Anterior cingulate cortex (tissue), 58 donors: ENCODE measurements at places on chromosomes 16 and 17.
A peak's percentile ranks its signal among the peaks of the same experiment; 100 is the strongest.

GRCh38 chr17:8189041-8189710 lies 804 bp downstream of the BORCS6 start:
- no peak for DNase-seq

DNA sequence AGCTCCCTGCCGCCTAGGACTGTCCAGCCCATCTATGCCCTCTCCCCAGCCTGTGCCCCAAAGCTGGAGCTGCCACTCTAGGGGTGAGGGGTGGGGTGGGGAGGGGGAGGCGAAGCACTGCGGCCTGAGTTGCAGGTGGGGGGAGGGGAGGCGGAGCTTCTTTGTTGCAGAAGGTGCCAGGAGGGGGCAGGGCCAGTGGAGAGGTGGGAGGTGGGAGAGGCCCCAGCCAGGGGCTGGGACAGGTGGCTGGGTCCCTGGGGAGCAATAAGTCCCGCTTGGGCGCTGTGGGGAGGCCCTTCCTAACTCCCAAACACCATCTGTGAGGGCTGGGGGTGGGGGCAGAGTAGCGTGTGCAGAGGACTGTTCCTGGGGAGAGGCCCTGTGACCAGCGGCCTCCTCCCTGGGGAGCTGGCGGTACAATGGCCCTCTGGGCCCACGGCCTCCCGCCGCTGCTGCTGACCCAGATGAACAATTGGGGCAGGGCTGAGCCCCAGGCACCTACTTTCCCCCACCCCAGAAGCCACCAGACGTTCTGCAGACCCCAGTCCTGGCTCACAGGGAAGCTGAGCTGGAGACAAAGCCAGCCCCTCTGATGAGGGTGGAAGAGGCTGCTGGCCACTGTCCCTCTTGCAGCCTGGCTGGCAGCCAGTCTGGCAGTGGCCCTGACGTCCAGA lies 2.2 kb upstream of the NTN3 start:
- DNase-seq = no peak

DNA sequence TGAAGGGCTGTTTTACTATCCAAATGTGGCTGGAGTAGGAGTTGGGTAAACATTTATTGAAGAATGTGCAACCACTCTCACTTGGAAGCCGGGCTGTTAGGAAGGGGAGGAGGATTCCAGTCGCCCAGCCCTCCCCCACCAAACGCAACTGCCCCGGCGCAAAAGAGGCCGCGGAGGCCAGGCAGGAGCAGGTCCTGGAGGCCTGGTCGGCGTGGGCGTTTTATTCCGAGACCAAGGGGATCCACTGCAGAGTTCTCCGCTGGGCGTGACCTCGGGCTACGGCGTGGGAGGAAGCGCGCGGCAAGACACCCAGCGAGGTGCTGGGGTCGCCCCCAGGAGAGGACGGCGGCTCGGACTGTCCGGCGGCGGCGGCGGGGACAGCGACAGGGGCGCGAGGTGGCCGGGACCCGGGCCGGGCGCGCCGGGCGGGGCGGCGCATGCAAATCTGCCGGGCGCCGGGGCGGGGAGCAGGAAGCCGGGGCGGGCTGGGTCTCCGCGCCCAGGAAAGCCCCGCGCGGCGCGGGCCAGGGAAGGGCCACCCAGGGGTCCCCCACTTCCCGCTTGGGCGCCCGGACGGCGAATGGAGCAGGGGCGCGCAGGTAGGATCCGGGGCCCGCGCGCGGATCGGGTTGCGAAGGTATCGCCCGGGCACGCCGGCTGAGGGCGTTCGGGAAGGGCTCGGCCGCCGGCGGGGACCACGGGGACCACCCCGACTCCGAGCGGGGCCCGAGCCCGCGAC lies at the start of gene IL4R:
TSS of gene IL4R (plus strand) at position 553 of the 739 bp plus-strand sequence. CDS start 26,230 bp downstream, outside the sequence.
- DNase-seq = no peak

DNA sequence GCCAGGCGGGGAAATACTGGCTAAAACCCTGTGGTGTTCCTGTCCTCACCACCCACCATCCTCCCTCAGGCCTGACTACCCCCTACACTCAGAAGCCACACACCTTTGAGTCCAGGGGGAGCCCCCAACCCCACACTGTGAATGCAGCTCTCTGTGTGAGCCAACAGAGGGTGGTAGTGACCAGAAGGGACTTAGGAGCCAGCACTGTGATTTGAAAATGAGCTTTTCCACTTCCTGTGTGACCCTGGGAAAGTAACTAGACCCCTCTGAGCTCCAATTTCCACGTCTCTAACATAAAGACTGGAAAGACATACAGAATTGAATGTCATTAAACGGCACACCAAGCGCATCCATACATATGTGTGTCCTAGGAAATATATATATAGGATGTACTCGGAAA lies 58.7 kb downstream of the SDK2 start:
- DNase-seq = no peak

GRCh38 chr17:57341611-57342540 lies 85.6 kb downstream of the MSI2 start:
- no peak for DNase-seq

DNA sequence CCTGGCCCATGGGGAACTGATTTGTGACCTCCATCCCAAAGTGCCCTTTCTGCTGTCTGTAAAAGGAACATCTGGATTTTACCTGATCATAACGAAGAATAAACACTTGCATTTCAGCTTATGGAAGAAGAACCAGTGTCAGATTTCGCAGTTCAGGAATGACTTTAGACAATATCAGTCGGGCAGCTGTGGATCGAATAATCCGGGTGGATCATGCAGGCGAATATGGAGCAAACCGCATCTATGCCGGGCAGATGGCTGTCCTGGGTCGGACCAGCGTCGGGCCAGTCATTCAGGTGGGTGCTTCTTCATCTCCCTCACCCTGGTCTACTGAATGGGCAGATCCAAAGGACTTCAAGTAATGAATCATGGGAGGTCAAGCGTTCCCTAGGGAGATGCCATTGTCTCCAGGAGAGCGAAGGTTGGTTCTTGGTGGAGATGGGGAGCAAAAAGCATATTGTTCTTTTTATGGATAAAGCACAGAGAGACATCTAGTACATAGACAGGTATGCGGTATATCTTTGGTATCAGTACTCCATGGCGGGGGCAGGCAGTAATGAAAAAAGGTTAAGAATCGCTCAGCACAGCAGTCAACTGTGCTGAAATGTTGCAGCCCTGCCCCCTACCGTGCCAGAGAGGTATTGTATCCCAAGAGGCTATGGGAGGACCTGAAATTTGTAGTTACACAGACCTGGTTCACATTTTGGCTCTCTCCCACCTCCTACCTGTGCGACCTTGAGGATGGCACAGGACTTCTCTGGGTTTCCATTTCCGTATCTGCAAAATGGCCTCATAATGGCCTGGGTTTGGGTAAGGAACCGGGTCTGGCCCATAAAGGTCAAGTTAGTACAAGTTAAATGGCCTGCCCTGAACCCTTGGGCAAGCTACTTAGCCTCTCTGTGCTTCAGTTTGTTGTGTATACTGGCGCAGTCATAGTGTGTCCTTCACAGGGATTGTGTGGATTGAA lies 4.7 kb downstream of the COQ7 start:
- DNase-seq = peak; percentile 11

DNA sequence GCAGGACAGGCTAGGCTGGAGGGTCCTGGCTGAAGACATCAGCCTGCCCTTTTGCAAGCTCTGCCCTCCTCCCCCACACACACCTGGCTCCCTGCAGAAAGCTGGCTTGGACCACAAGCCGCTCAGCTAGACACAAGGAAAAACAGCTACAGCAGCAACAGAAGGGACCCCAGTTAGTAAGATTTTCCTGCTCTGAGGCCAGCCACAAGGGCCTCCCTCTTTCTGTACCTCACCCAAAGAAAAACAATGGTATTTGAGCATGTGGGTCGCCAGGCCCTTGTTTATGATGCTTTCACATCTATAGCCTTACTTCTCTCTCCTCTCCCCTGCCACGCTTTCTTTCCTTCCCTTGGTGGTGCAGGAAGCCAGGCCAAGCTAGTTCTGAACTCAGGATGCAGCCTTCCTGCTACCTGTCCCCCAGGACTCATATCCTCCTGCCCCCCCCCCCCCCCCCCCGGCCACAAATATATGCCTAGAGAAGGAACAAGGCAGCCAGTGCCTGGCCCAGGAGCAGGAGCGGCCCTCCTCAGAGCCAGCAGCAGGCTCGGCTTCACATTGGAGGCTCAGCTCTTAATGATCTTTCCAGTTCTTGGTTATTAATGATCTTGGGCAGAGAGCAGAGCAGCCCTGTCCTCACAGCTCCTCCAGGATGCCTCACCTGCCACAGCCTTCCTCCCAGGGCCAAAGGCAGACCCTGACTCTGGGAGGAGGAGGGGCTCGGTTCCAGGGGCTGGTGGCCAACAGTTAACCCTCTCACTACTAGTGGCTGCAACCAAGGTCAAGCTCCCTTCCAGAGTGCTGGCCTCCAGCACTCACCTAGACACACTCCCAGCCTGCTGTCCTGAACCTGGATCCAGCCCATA lies 19.5 kb downstream of the GRIN2C start:
- DNase-seq = no peak

- no peak for DNase-seq
Measured at GRCh38 chr16:78720416-78720815, 621.0 kb downstream of the WWOX start.

- DNase-seq = no peak
Measured at GRCh38 chr17:39777534-39778365, 40.0 kb downstream of the GRB7 start.

DNA sequence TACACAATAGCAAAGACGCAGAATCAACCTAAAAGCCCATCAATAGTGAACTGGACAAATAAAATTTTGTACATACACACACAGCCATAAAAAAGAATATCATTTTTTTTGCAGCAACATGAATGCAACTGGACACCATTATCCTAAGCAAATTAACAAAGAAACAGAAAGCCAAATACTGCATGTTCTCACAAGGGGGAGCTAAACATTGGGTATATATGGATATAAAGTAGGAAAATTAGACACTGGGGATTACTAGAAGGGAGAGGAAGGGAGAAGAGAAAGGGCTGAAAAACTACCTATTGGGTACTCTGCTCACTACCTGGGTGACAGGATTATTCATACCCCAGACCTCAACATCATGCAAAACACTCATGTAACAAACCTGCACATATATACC lies 28.2 kb downstream of the ADAMTS18 start:
- DNase-seq = no peak

DNA sequence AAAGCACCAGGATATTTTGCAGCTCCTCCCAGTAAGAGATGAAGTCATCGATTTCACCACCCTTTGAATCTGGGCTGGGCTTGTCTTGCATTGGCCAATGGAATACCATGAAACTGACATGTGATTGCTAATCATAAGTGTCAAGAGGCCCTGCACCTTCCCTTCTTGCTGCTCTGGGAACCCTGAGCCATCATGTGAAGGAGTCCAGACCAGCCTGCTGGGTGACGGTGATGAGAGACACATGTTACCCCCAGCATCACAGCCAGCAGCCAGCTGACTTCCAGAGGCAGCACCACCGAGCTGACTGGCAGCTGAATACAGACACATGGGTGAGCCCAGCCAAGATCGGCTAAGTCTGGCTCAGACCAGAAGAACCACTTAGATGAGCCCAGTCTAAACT lies 43.6 kb upstream of the CACNG4 start:
- no peak for DNase-seq

DNA sequence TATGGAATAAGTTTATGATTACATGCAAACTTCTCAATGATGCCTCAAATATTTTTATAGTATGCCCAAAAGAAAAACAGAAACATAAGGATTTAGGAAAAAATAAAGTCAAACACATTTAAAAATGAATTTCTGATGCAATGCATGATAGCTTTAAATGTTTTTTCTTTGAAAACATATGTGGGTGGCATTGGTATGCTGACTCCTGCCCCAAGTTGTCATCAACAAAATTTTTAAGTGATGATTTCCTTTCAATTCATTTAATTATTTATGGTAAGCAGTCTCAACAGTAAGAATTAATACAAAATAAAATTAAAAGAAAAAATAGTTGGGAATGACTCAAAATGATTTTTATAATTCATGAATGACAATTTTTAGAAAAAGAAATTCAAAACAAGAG lies 104.9 kb downstream of the CEP112 start:
- no peak for DNase-seq

DNA sequence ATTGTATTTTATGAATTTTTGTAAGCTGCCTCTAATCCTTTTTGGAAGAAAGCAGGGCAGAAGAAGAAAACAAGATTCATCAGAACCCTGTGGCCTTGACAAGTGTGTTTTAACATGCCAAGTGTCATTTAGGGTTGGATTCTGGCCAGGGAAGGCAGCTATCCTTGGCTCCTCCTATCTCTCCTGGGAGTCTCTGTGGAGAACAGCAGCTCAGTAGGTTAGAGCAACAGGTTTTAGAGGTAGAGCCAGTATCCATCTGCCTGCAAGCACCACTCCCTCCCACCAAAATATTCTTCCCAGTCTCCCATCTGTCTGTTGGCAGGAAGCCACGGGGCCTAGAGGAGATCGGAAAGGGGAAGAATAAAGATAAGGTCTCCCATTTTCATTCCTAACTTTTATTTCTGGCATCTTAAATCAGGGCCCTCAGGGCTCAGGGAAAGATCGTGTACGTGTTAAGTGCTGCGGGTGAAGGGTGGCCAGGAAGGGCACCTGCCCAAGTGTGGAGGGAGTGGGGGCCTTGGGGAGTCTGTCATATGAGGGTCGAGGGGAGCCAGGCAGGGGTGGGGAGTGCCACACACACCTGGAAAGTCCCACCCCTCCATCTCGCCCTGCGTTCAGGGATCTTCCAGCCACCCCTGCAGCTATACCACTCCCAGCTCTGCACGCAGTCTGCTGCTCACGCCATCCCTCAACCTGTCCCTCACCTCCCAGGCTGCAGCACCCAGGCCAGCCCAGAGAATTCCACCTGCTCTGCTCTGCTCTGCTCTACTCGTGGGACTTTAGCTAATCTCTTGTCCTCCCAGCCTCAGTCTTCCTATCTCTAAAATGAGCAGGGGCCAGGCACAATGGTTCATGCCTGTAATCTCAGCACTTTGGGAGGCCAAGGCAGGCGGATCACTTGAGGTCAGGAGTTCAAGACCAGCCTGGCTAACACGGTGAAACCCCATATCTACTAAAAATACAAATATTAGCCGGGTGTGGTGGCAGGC lies 17.1 kb upstream of the CPSF4L start:
- DNase-seq = no peak

DNA sequence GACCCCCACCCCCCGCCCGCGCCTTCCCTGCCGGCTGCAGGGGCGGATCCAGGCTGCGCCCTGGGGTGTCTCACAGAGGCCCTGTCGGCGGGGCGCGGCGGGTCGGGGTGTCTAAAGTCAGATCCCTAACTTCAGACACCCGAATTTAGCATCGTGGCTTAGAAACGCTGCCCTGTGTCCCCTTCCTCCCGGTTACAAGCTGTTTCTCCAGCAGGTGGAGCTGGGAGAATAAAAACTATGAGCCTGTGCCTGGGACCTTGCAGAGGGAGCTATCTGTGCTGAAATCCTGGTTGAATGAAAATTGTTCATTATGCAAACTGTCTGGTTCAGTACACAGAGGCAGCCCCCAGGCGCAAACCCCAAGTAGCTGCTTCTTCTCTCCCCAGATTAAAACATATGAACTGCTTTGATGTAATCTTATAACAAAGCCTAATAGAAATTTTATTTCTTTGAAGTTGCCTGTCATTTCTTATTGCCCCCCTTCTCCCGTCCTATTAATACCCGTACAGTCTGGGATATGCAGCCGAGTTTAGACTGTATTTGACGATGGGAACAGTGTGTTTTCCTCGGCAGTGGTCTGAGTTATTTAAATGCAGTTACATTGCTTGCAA lies 79.0 kb downstream of the RPA1 start:
- DNase-seq = peak; percentile 86

GRCh38 chr17:82241183-82241925 lies 12.5 kb downstream of the SLC16A3 start:
- peak; percentile 54 for DNase-seq

- DNase-seq = no peak
Measured at GRCh38 chr16:4631444-4631843, 6.8 kb downstream of the MGRN1 start.
